ENCODE measurements at places on chromosomes 3 and 15.

- DNase-seq: no peak
Observed at GRCh38 chr15:71251584-71252043, 136.3 kb downstream of the THSD4 start.

DNA sequence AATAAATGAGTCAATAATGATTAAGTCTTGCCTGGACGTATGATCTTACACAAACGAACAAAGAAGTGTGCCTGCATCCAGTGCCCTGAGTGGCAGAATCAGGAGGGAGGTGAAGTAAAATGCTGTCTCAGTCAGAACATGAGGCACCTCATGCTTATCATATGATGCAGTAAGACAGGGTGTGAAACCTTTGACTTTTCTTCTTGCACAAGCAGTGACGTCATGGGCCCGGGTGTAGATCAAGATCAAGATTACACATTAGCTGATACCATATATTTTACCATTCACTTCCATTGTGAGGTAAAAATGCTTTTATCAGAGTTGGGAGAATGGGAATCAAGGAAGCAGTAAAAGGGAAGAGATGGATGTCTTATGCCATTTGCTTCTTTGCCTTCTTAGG lies 291.6 kb upstream of the PLSCR5 start:
- no peak for DNase-seq

GRCh38 chr15:71746719-71747118 lies 63.6 kb upstream of the NR2E3 start:
- DNase-seq: no peak

DNA sequence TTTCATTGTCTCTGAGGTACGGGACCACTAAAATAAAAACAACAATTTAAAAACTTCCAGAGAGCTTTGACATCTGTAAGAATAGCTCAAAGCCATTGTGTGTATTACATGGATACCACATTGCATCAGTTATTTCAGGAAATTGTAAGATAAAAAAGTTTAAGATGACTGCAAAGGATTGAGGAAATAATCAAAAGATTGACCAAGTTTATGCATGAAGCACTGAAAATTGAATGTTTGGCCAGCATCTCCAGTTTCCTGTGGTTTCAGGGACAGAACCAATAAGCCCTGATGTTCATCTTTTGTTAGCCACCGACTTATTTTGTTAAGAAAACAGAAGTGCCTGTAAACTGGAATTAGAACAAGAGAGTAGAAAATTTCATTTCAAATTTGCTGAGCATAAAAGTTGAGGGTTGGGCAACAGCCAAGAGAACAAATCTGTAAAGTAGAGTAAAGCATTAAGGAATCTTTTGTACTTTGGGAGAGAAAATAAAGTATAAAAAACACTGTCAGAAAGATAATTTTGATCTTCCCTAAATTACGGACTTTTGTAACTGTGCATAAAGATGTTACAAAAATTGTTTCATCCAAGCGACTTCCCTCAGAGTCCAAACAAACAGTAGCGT lies 211.5 kb upstream of the P2RY1 start:
- no peak for DNase-seq

DNA sequence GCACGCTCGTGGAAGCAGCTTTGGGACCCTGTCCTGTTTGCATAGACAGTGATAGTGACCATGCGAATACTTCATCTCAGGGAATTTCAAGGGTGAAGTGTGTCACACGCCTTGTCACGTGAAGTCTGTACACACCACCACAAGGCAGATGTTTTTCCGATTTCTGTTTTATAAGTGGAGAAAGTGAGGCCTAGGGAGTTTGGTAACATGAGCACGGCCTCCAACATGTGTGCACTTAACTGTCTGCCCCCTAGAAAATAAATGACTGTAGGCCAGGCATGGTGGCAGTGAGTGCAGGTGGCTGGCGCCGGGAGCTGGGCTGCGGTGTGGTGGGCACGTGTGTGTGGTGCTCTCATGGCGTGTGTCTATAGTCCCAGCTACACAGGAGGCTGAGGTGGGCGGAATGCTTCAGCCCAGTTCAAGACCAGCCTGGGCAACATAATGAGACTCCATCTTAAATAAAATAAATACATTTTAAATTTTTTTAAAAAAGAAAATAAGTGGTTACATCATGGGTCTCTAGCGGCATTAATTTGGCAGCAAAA lies 42.0 kb downstream of the WHAMM start:
- no peak for DNase-seq

- no peak for DNase-seq
Observed at GRCh38 chr3:67312155-67312554, 314.0 kb downstream of the KBTBD8 start.

GRCh38 chr3:57582474-57583168 lies 14.5 kb downstream of the ARF4 start:
- DNase-seq: no peak

- peak; percentile 43 for DNase-seq
Observed at GRCh38 chr3:172546105-172546504, 22.9 kb upstream of the TNFSF10 start.

DNA sequence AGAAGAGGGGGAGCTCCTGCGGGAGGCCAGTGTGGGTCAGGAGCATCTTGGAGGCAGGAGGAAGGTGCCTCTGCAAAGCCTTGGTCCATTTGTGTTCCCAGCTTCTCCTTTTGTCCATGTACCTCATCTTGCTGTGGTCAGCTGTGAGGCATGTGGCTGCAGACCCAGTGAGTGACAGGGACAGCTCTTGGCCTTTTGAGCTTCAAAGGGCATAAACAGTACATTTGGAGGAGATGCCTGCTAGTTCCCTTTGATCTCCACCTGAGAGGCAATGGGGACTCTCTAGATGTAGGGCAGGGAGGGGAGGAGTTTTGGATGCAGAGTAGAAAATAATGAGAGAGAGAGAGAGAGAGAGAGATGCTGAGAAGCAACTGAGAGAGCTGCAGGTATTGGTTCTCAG lies 270.0 kb downstream of the TLE3 start:
- no peak for DNase-seq

DNA sequence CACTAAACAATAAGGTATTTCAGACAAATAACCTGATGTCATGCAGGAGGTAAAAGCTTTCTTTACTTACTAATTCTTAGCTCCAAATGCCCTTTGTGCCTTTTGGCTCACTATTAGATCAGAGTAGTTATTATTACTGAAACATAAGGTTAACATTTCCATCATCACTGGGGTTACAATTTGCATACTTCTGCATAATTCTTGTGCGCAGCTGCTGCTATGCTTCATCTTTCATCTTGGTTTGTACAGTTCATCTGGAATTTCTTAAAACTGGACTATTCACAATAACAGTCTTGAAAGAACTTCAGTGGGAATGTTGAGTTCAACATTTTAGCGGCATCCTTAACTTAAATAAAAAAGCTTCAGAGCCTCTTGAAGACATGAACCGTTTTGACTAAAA lies 383.2 kb upstream of the ADAMTS9 start:
- DNase-seq: no peak

DNA sequence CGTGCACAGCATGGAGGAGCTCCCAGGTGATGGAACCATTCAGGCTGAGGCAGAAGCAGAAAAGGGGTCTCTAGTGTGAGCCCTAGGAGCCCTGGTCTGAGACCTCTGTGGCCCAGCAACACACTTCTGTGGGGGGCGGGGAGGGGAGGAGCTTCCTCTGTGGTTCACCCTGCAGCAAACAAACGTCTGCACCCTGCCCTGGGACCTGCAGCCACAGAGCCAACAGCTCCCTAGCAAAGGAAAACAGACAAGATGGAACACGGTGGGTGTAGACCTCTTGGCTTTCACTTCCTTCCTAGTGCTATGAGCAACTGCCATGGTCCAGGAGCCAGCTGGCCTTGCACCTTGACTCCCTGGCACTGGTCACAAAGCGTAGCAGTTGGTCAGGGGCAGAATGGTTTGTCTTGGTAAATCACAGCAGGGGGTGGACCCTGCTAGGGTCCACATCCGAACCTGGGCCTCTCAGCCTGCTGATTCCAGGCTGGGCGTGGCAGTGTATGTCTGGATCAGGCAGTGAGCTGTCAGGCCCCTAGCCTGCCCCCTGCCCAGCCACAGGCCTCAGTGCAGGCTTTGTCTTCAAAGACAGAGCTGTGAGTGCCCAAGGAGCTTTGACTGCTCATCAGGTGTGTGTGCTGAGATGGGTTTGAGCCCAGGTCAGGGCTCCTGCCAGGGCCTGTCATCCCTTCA lies 6.7 kb downstream of the AMIGO3 start:
- DNase-seq: no peak

DNA sequence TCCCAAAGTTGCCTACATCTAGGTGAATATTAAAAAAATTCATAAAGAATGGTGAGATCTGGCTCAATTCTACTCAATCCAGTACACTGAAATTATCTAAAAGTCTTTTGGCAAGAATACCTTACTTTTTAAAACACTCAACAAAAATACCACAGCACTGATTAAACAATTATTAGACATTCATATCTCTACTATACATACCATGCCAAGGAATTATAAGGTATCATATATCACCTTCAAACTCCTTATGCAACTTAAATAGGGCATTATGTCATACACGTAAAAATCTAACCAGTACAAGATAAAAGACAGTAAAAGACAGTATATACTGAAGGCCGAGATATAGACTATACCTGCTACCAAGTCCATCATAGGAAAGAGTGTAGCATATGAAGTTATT lies 6.1 kb upstream of the ANKRD28 start:
- no peak for DNase-seq

DNA sequence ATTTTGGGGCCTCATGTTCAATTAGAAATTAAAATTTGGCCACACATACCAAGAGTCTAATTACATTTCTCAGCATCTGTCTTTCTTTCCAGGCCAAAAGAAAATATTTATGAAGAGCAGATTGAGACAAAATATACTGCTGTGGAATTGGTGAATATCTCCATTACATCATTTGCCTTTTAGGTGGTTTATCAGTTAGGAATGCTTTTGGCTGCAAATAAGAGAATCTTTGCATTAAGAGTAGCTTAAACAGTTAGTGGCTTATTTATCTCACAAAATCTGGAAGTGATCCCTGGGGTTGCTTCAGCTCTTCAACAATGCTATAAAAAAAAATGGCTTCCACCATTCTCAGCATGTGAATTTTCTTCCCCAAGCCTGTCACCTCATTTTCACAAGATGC lies 308.7 kb downstream of the MAGI1 start:
- no peak for DNase-seq

DNA sequence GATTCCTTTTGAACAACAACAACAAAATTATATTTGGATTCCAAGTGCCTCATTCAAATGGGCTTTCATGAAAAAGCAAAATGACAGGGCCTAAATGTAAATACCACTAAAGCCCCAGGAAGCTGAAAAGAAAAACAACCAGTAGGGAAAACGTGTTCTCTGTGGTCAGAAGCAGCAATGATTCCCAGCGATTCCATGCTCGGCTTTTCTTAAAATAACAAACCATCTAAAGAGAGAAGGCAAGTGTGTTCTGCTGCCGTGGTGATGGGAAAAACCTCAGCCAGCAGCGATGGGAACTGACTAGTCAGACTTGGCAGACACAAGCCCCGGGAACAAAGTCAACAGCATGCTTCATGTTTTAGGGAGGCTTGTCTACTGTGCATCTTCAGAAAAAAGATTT lies 153.6 kb downstream of the TNIK start:
- DNase-seq: peak; percentile 99

DNA sequence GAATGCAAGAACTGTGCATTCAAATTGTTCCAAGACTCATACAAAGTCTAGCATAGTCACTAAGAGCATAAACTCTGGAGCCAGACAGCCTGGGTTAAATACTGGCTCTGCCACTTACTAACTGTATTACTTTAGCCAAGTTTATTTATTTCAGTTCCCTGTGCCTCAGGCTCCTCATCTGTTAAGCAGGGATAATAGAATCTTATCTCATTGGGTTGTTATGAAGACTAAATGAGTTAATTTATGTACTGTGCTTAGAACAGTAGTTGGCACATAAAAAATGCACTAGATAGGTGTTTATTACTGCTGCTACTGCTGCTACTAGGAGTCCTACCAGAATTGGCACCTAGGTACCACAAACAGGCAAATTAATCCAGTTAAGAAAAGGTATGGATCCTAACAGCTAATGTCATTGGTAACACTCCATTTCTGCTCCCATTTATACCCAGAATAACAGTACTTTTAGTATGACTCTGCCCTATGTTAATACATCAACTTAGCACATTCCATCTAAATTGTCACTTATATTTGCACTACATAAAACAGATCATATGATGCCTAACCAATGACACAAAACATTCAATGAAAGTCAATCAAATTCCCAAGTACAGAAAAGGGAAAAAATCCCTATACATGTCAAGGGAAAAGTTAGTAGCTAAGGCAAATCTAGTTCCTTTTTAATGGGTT lies 45.7 kb downstream of the GSK3B start:
- no peak for DNase-seq

DNA sequence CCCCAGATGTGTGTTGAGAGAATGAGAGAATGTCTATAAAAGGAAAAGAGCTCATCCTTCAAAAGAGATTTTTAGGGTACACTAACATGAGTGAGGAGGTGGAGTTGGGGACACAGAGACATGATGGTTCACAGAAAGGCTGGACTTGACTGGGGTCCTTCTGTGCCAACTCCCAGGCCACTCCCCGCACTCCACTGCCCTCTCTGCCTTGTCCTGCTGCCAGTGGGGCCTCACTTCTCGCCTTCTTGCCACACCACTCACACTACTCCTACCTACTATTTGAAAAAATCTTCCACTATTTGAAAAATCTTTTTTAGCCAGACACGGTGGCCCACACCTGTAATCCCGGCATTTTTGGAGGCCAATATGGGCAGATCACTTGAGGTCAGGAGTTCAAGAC lies 298.1 kb downstream of the EPHB1 start:
- DNase-seq: no peak

DNA sequence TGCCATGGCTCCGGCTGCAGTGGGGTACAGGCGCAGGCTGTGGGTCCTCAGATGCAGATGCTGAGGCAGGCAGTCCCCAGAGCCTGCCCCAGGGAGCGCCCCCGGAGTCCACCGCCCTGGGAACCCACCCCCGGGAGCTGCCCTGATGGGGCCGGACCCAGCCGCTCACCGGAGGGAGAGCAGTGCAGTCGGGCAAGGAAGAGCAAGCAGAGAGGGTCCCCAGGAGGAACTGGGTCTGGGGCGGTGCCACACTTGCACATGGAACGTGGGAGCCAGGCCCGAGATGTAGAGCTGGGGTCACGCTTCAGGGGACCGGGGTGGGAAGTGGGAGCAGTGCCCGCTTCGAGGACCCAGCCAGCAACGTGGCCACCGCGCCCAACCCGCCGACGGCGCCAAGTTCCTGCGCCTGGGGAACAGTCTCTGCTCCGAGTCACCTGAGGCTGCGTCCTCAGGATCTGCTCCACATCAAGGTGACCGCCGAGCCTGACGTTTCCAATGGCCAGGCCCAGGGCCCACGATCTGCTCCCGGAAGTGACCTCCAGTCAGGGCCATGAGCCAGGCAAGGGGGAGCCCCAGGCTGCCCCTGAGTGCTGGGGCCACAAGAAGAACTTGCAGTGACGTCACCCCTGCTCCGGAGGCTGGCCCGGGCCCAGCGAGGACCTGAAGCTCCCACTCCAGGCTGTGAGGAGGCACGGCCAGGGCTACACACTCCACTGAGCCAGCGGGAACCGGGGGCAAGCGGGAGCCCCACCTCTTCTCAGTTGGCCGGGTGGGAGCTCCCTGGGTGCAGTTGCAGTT lies 27.0 kb upstream of the TFG start:
- no peak for DNase-seq

Data from astrocyte of the spinal cord (primary cell).